ENCODE measurements at places on chromosomes 1 and 21.

DNA sequence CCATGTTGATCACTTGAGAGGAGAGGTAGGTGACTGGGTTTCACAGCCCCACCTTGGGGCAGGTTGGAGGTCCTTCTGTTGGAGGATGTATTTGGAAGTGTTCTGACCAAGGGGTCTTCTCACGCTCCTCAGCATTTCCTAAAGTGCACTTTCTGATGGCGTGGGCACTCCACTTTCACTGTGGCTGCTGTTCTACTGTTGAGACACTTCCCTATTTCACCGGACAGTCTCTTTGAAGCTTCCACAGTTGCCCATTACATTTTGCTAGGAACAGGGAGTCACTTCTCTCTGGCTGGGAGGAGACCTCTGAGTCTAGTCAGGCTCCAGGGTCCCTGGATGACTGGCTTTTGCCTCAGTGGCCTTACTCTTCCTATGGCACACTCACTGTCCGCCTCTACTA lies 180.0 kb upstream of the LMO4 start:
- no peak overlapping the region for H3K4me3 ChIP-seq
- peaks cover 52% of the 10 kb centered on the region for H3K27me3 ChIP-seq
- no peaks in the 10 kb centered on the region for H3K36me3 ChIP-seq
- H3K27ac ChIP-seq, result no peak overlapping the region
- no peak for DNase-seq
- H3K4me1 ChIP-seq, result peaks cover 13% of the 10 kb centered on the region

DNA sequence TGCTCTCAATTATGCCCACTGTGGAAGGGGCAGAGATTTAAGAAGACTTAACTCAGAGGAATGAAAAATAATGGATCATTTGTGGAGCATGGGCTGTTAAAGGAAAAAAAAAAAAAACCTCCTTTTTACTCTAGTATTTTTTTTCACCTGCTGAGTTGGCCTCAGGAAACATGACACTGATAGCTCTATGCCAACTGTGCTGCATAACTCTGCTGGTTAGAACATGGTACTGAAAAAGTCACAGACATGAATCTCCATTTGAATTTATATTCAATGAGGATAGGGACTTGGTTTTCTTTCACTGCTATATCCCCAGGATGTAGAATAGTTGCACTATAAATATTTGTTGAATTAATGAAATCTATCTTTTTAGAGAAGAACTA lies 86.1 kb upstream of the KIAA0040 start:
- no peak overlapping the region for H3K4me3 ChIP-seq
- peaks cover 6% of the 10 kb centered on the region for H3K4me1 ChIP-seq
- no peak overlapping the region for H3K27ac ChIP-seq
- no peaks in the 10 kb centered on the region for H3K27me3 ChIP-seq
- DNase-seq, result no peak

GRCh38 chr1:211896958-211897357 lies 66.4 kb upstream of the LPGAT1 start:
- no peaks in the 10 kb centered on the region for H3K36me3 ChIP-seq
- peaks cover 10% of the 10 kb centered on the region for H3K4me1 ChIP-seq
- no peak overlapping the region for H3K27ac ChIP-seq
- no peaks in the 10 kb centered on the region for H3K27me3 ChIP-seq
- no peak overlapping the region for H3K4me3 ChIP-seq

- H3K4me3 ChIP-seq, result no peak overlapping the region
- no peaks in the 10 kb centered on the region for H3K4me1 ChIP-seq
- H3K36me3 ChIP-seq, result no peaks in the 10 kb centered on the region
- no peak overlapping the region for H3K27ac ChIP-seq
These were observed 323.1 kb downstream of the HHIPL2 start for GRCh38 chr1:222224636-222225315.

DNA sequence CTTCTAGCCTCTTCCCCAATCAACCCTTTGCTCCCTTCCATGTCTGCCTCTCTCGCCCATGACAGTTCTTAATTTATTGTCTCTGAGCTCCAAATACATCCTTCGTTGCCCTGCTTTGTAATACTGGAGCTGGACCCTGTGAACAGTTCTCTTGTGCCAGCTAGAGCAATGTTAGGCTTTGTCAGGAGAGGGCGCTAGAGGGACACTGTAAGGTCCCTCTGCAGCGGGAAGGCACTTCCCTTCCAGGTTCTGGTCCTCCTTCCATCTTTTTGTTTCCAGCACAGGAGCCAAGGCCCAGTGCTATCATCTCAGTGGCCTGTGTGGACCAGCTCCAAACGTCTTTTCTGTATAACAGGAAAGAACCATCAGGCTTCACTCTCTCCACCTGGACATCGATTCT lies 95.9 kb downstream of the PTPRU start:
- H3K27ac ChIP-seq, result no peak overlapping the region
- H3K27me3 ChIP-seq, result peaks cover 14% of the 10 kb centered on the region
- no peak overlapping the region for H3K4me3 ChIP-seq
- no peaks in the 10 kb centered on the region for H3K4me1 ChIP-seq
- H3K36me3 ChIP-seq, result no peaks in the 10 kb centered on the region

- H3K27ac ChIP-seq, result no peak overlapping the region
- H3K27me3 ChIP-seq, result peaks cover 5% of the 10 kb centered on the region
- DNase-seq, result no peak
- no peak overlapping the region for H3K4me3 ChIP-seq
These were observed 58.8 kb downstream of the MAP3K21 start for GRCh38 chr1:233386336-233386735.

GRCh38 chr1:52533713-52534112 lies 19.2 kb downstream of the TUT4 start:
- no peak for DNase-seq
- H3K36me3 ChIP-seq, result peaks cover 21% of the 10 kb centered on the region

DNA sequence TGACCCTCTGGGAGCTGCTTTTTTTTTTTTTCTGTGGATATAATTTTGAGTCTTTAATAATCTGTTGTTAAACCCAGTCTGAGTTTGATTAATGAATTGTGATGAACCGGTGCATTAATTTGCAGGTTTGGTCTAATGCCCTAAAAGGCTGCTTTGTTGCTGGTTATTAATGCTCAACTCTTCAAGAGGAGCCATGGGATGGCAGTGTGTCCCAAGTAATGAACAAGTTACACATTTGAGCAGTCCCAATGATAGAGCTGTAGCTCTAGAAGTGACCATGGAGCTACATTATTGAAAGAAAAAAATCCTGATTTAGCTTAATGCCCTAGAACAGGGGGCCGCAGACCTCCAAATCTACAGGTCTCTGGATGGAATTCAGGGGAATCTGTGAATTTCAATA lies 53.1 kb downstream of the RWDD3 start:
- H3K27ac ChIP-seq, result no peak overlapping the region
- no peak for DNase-seq
- H3K27me3 ChIP-seq, result no peaks in the 10 kb centered on the region
- H3K36me3 ChIP-seq, result no peaks in the 10 kb centered on the region
- no peak overlapping the region for H3K4me3 ChIP-seq
- H3K4me1 ChIP-seq, result no peaks in the 10 kb centered on the region

GRCh38 chr1:227768125-227768439 lies 32.8 kb downstream of the SNAP47 start:
- no peaks in the 10 kb centered on the region for H3K27me3 ChIP-seq
- DNase-seq, result no peak
- no peak overlapping the region for H3K27ac ChIP-seq
- H3K36me3 ChIP-seq, result peaks cover 61% of the 10 kb centered on the region

DNA sequence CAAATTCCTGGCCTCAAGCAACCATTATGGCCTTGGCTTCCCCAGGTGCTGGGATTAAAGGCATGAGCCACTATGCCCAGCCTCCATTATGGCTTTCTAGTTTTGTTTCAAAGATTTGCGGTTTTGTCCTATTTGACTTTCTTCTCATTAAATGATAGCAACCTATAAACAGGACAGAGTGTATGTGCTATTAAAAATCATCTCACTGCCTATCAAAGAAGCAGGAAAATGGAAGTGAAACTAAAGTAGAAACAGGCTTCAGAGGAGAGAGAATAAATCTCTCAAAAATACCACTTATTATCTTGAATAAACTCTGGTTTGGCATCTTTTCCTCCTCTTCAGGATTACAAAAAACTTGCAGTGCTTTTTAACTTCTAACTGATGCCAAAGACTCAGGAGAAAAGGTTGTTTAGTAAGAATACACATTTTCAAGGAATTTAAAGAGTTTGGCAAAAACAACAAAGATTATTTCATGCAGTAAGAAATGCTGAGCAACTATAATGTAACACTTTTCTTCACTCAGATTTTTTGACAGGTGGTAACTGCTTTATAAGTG lies 28.7 kb downstream of the ACBD3 start:
- no peak for DNase-seq
- H3K4me3 ChIP-seq, result peak overlapping the region; percentile 14
- H3K27ac ChIP-seq, result peak overlapping the region; percentile 80

DNA sequence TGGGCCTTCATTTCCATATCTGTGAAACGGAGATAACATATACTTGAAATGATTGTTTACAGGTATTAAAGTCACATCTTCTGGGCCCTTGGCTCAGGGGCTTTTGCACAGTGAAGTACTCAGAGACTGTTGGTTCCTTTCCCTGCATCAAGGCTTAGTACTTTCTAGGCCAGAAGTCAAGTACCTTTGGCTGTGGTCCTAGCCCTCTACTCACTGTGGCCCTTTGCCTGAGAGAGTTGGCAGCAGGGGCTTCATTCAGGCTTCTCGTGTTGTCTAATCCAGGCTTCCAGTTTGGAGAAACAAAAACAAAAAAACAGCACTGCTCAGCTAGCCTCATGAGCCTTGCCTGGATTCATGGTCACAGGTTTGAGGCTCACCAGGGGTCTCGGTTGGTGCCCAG lies 8.1 kb upstream of the DPH2 start:
- H3K36me3 ChIP-seq, result peaks cover 35% of the 10 kb centered on the region
- H3K4me1 ChIP-seq, result no peaks in the 10 kb centered on the region
- H3K4me3 ChIP-seq, result no peak overlapping the region
- no peak overlapping the region for H3K27ac ChIP-seq
- no peak for DNase-seq

GRCh38 chr1:181386951-181387350 lies 96.4 kb upstream of the CACNA1E start:
- H3K27me3 ChIP-seq, result peaks cover 17% of the 10 kb centered on the region
- H3K4me3 ChIP-seq, result no peak overlapping the region
- DNase-seq, result no peak
- H3K36me3 ChIP-seq, result no peaks in the 10 kb centered on the region

- no peaks in the 10 kb centered on the region for H3K27me3 ChIP-seq
- no peak for DNase-seq
- peak overlapping the region; percentile 28 for H3K4me3 ChIP-seq
- H3K4me1 ChIP-seq, result peaks cover 61% of the 10 kb centered on the region
- peaks cover 41% of the 10 kb centered on the region for H3K36me3 ChIP-seq
These were observed 3.5 kb downstream of the TNFRSF1B start for GRCh38 chr1:12170263-12170671.

GRCh38 chr1:203381151-203381751 lies 30.3 kb upstream of the FMOD start:
- peak; percentile 39 for DNase-seq
- H3K27me3 ChIP-seq, result no peaks in the 10 kb centered on the region
- no peaks in the 10 kb centered on the region for H3K36me3 ChIP-seq
- H3K4me3 ChIP-seq, result peak overlapping the region; percentile 17
- peak overlapping the region; percentile 6 for H3K27ac ChIP-seq
- peaks cover 44% of the 10 kb centered on the region for H3K4me1 ChIP-seq

- H3K4me1 ChIP-seq, result peaks cover 48% of the 10 kb centered on the region
- no peaks in the 10 kb centered on the region for H3K36me3 ChIP-seq
- H3K27ac ChIP-seq, result peak overlapping the region; percentile 4
- H3K4me3 ChIP-seq, result no peak overlapping the region
- no peak for DNase-seq
- H3K27me3 ChIP-seq, result no peaks in the 10 kb centered on the region
These were observed 36.1 kb upstream of the IL20 start for GRCh38 chr1:206829282-206829681.

- H3K4me1 ChIP-seq, result peaks cover 73% of the 10 kb centered on the region
- peaks cover 6% of the 10 kb centered on the region for H3K27me3 ChIP-seq
- no peaks in the 10 kb centered on the region for H3K36me3 ChIP-seq
- H3K27ac ChIP-seq, result peak overlapping the region; percentile 98
- no peak for DNase-seq
- H3K4me3 ChIP-seq, result peak overlapping the region; percentile 11
These were observed 11.6 kb upstream of the LMNA start for GRCh38 chr1:156102633-156103511.

- no peaks in the 10 kb centered on the region for H3K27me3 ChIP-seq
- no peak for DNase-seq
- peaks cover 12% of the 10 kb centered on the region for H3K4me1 ChIP-seq
- H3K27ac ChIP-seq, result no peak overlapping the region
- peaks cover 33% of the 10 kb centered on the region for H3K36me3 ChIP-seq
These were observed 5.7 kb downstream of the HLCS start for GRCh38 chr21:36960676-36961284.

DNA sequence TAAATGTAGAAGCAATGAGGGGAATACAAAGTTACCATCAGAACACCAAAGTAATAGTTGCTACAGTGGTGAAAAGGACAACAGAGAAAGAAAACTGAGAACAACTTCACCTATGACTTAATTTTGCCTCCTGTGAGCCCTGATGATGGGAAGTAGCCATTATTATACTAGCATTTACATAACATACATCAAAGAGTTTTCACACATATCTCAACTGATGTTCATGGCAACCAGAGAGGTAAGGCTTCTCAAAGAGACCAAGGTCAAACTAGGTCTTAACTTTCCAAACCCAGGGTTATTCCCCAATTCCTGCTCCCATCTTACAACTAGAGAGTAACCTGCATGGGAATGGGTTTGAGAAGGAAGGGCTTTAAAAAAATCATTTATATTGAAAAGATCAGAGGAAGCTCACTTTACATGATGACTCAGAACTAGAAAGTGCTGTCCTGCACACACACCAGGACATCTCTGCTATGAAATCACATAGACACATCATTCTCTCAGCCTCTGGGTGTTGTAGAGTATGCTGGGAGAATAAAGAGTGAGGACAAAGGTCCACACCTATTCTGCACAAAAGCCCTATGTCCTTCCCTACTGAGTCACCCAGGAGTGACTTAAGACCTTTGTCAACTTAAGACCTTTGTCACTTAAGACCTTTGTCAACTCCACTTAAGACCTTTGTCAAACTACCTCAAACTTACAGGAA lies 179.7 kb downstream of the TNFSF18 start:
- no peaks in the 10 kb centered on the region for H3K36me3 ChIP-seq
- no peak overlapping the region for H3K27ac ChIP-seq
- H3K27me3 ChIP-seq, result no peaks in the 10 kb centered on the region
- H3K4me3 ChIP-seq, result no peak overlapping the region

- peaks cover 19% of the 10 kb centered on the region for H3K4me1 ChIP-seq
- H3K36me3 ChIP-seq, result no peaks in the 10 kb centered on the region
- DNase-seq, result no peak
- H3K4me3 ChIP-seq, result no peak overlapping the region
- H3K27me3 ChIP-seq, result peaks cover 8% of the 10 kb centered on the region
- no peak overlapping the region for H3K27ac ChIP-seq
These were observed 184.1 kb downstream of the ZBTB18 start for GRCh38 chr1:244235157-244235556.

- H3K4me1 ChIP-seq, result peaks cover 4% of the 10 kb centered on the region
- DNase-seq, result no peak
- peaks cover 34% of the 10 kb centered on the region for H3K27me3 ChIP-seq
- no peaks in the 10 kb centered on the region for H3K36me3 ChIP-seq
- H3K27ac ChIP-seq, result no peak overlapping the region
These were observed 7.1 kb downstream of the NBL1 start for GRCh38 chr1:19651141-19651737.

GRCh38 chr1:62142496-62142895 lies 52.2 kb upstream of the L1TD1 start:
- DNase-seq, result no peak
- peaks cover 4% of the 10 kb centered on the region for H3K36me3 ChIP-seq
- H3K27ac ChIP-seq, result no peak overlapping the region
- H3K27me3 ChIP-seq, result no peaks in the 10 kb centered on the region
- H3K4me3 ChIP-seq, result no peak overlapping the region

- peaks cover 11% of the 10 kb centered on the region for H3K4me1 ChIP-seq
- no peak for DNase-seq
- H3K36me3 ChIP-seq, result peaks cover 3% of the 10 kb centered on the region
- H3K27ac ChIP-seq, result no peak overlapping the region
These were observed 278.3 kb downstream of the ST6GALNAC3 start for GRCh38 chr1:76352741-76353435.

Data from stimulated activated naive B cell treated with anti-CD40 and anti-IgM and Interleukin-4, amounts not matched to agents 10 μg/mL and 1 μg/mL and 100 μg/mL, for 72 hours (primary cell).